WTC11 (cell line): ENCODE measurements at places on chromosomes 4 and X.

GRCh38 chr4:111066001-111066400 is 443.1 kb upstream of the PITX2 start:
- no peak for DNase-seq

GRCh38 chr4:36243355-36244256 is 708 bp downstream of the ARAP2 start:
- DNase-seq: no peak

GRCh38 chrX:52574416-52575275 is 57.8 kb upstream of the XAGE1B start:
- peak; percentile 23 for DNase-seq

- no peak for DNase-seq
These were observed 20.0 kb downstream of the PTTG2 start for GRCh38 chr4:37980246-37980645.

DNA sequence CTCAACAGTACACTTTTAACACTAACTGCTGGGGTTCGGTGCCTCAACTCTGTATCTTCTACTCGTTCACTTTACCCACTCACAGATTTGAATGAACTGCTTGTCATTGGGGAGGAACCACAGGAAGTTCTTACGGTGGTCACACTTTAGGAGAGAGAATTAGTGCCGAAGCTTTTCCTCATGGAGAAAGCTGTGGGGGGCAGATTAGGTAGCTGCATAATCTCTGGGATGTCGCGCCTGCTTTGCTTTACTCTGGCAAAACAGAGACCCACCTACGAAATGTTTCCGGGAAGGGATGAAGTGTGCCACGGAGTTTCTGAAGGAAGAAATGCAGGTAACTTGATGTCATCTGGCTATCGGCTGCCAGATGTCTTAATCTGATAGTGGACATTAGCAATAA is 949.7 kb upstream of the TENM3 start:
- DNase-seq: no peak

GRCh38 chr4:172899861-172900260 is 268.8 kb upstream of the GALNT7 start:
- no peak for DNase-seq

DNA sequence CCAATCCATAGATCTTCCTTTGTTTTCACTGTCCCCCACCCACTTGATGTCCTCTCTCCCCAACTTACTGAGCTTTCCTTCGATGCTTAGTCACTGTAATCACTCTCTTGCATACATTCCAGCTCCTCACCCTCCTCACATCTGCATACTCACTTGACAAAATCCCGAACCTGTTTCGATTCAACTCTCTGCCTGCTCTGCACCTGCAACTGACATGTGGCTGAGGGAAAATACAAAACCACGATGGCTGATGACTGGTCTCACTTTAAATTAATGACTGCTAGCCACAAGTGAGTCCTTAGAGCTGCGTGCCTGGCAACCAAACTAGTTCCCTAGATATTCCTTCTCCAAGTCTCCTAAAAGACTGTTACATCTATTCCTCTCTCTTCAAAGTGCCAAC is 70.4 kb upstream of the FHL1 start:
- no peak for DNase-seq

GRCh38 chr4:2274320-2275043 is 12.6 kb upstream of the MXD4 start:
- no peak for DNase-seq

DNA sequence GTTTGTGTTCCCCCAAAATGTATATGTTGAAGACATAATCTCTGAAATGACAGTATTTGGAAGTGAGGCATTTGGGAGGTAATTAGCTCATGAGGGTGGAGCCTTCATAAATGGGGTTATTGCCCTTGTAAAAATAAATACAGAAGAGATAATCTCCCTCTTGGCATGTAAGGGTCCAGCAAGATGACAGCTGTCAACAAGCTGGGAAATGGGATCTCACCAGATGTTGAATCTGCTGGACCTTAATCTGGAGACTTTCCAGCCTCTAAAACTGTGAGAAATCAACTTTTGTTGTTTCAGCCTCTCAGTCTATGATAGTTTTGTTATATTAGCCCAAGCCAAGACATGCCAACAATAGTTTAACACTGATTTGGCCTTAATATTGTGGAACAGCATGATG is 438.2 kb upstream of the PCDH7 start:
- no peak for DNase-seq

DNA sequence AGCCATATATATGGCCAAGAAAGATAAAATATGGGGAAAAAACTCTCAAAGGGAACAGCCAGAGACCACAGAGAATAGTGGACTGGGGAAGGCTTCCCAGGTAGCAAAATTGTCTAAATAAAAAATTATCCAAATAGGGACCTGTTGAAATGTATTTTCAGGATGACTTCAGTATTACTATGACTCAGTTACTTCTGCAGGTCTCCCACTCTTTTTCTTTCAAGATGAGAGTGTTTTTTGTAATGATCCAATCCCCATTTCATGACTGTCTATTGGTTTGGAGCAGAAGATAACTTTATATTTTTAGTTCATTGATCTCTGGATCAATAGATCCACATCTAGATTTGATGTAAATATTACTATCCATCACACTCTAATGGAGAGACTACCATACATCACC is 372.1 kb upstream of the EMCN start:
- DNase-seq: no peak

GRCh38 chr4:149555146-149555545 is 260.5 kb downstream of the IQCM start:
- DNase-seq: no peak

GRCh38 chr4:130985371-130985770 is 1889.4 kb downstream of the C4orf33 start:
- DNase-seq: no peak

DNA sequence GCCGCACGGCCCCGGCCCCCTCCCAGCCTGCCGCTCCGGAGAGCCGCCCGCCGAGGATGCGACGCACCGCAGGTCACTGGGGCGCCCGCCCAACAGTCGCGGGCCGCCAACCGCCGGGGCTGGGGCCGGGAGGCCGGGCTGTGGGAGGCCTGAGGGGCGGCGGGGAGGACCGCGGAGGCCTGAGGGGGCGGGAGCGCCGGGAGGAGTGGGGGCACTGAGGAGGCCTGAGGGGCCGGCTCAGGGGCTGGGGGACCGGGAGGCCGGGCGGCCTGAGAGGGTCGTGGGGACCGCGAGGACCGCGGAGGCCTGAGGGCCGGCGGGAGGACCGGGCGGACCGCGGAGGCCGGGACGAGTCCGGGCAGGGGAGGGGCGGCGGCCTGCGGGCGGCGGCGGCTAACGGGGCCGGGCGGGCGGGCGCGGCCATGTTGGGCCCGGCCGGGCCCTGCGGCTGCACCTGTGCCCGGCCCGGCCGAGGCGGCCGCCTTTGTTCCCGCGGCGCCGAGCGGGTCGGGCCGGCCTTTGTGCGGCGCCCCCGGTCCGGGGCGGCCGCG is 353 bp downstream of the NSD2 start:
- peak; percentile 53 for DNase-seq

DNA sequence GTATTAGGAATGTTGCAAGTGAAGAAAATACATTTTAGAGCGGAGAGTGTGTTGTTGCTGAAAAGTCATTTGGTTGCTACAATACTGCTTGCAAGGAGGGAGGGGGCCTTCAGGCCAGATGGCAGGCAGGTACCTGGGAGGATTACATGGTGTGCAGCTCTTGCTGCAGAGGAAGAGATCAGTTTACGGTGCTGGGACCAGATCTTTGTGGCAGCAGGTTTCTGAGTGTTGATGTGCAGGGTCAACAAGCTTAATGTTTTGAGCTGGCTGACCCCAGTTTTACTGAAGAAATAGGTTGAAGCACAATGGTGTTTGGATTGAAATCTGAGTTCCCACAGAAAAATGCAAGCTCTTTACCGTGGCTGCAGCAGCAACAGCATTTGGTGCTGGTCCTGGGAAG is 96.4 kb upstream of the DDIT4L start:
- peak; percentile 31 for DNase-seq

GRCh38 chr4:98527534-98528269 is 130.7 kb downstream of the TSPAN5 start:
- DNase-seq: no peak

GRCh38 chr4:61614231-61614630 is 414.1 kb downstream of the ADGRL3 start:
- DNase-seq: no peak

DNA sequence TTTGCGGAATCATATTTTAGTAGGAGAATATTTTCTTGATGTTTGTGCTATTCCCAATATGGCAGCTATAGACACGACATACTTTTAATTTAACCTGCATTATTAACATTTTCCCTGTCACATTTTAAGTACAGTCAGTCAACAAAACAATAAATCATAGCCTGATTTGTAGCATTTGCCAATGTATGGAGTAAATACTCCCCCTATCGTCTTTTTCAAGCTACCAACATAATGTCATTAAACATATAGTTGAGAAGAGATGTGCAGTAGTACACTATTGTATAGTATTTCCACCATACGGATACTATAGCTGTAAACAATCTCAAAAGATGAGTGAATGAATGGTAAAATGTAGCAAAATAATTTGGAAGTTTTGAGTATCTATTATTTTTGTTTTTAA is 303.7 kb upstream of the MAGEB2 start:
- no peak for DNase-seq

DNA sequence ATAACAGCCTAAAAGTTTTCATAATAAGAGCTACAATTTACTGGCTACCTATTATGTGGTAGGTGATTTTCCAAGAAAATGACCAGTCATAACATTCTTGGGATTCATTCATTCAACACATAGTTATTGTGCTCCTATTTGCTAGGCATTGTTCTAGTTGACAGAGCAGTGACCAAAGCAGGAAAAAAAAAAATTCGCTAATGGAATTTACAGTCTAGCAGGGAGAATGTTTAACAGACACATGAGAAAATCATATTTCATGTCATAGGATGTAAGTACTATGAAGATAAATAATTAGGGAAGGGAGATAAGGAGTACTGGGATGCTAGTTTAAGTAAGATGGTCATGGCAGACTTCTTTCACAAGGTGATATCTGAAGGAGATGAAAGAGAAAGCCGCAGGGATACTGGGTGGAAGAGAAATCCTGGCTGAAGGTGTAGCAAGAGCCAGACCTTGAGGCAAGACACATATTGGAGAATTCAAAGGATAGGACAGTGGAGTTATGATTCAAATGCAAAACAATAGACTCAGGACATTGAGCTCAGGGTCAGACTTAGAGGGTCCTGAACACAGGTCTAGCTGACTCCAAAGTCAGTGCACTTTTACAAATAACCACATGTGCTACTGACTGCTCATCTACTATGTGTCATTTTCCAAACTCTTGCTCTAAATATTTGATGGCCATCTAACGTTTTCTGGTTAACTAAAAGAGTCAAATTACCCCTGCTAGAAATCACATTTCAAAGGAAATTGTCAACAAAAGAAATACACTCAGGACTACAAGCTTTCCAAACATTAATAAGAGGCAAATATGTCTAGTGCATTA is 20.4 kb downstream of the SPCS3 start:
- DNase-seq: no peak

- DNase-seq: no peak
These were observed 24.2 kb downstream of the HAUS3 start for GRCh38 chr4:2217726-2218125.
